ENCODE measurements at places on chromosomes 5 and 9.

GRCh38 chr5:154330097-154330667, 115.6 kb upstream of the SAP30L start:
- DNase-seq, result no peak

- no peak for DNase-seq
Observed at GRCh38 chr5:107389775-107390148, 281.0 kb downstream of the EFNA5 start.

DNA sequence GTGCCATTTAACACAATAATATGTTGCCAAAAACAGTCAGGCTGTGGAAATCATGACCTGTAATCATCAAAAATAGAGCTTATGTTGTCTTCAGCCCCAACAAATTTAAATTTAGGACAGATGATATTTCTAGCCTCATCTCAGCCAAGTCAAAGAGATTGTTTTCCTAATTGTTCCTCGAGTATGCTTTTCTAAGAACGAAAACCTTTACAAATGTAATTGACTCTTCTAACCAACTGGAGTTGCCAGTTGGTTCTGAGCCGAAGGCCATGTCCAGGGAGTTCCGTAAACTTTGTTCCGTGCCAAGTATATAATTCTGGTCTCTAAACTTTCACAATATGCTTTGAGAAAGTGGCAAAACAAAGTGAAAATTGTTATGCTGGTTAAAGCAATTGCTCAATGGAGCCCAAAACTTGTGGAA, 160.8 kb downstream of the CEMIP2 start:
- DNase-seq, result no peak

- DNase-seq, result no peak
Observed at GRCh38 chr9:8955315-8955714, 1155.7 kb upstream of the DMAC1 start.

DNA sequence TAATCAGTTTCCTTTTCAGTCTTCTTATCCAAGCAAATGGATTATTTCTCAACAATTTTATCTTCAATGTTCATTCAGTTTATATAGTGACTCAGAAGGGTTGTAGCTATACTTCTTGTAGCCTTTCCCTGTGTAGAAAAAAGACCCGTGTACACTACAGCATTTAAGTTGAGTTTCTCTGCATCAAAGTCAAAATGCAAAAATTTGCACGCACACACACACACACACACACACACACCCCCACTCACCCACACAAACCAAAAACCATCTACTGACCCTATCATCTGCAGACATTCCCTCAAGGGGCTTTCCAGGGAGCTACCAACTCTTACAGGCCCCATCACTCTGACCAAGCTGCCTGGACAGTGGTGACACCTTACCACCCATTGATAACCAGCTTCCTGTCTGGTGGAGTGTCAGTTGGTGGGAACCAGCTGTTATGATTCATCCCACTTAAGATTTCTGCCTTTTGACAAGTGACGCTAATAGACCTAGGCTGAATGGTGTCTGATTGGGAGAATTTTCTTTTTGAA, 12.2 kb upstream of the ELL2 start:
- DNase-seq, result no peak

DNA sequence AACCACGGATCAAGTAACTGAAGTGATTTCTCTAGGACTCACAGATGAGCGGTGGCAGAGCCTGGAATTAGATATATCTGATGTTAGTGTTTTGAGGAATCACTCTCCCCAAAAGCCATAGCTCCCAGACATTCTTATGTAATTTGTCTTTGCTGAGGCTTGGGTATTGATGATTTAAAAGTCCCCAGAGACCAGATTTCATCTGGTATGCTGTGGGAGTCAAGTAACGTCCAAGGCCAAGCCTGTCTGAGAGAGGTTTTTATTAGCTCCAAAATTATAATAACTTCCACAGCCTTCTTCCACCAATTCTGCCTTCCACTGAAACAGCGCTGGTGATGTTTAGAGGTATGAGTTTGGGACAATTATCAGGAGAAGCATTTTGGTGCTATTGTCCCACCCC, 21.3 kb upstream of the KCNIP1 start:
- no peak for DNase-seq
